ENCODE measurements at places on chromosomes 3 and 15. TPM values are rescaled to one million over a fixed set of nuclear protein-coding genes. Genes with fewer than 3 reads are reported as not detected.

TMEM39A gene
- 67.6 TPM for polyA plus RNA-seq

DNA sequence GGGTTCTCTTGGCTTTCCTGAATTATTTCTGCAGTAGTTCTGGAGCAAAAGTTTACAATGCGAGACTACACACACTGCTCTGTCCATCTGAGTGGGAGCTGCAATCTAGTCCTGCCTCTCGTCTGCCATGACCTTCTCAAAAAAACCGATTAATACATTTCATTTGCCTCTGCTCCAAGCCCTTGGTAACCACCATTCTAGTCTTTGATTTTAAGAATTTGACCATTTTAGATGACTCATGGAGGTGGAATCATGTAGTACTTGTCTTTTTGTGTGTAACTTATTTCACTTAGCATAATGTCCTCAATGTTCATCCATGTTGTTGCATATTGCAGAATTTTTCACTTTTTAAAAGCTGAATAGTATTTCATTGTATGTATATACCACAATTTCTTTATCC is 356.9 kb downstream of the SV2B start:
- DNase-seq = no peak

C3orf49 gene
- 0.66 TPM for polyA plus RNA-seq

DNA sequence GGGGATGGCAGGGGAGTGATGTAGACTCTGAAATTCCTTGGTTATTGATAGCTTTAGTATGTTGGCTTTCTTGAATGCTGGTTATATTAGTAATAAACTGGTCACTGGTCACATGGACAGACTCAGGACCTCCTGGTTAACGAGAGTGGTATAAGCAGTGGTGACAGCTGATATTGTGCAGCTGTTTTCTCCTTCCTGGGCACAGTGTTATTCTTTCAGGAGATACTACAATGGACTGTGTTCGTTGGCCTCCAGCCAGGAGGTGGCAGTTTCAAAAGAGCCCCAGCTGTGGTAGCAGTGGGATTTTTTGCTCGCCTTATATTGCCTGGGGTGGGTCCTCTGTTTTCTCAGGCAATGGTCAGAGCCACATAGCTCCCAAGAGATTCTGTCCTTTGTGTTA is 181.6 kb upstream of the RBMS3 start:
- DNase-seq = no peak

GALNT15 gene
- 1.7 TPM for polyA plus RNA-seq

DNA sequence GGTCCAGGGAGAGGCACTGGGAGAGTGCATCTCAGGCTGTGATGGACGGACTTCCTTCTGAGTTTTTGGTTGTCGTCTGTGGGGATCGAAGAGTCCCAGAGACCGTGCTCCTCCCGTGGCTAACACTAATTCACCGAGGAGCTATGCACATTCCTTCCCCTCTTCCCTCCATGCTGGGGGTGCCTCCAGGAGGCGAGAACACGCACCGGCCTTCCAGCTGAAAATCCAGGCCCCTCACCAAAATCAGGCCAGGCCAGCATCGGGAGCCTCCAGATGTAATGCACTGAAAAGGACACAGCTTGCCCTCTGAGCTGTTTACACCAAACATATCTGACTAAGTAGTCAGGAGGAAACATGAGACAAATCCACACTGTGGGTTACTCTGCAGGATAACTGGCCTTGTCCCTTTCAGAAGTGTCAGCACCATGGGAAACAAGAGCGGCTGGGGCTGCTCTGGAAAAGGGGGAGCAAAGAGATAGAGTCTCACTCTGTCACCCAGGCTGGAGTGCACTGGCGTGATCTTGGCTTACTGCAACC is 5.5 kb downstream of the RNU5B-1 start:
- no peak for DNase-seq

OR5K1 gene
- polyA plus RNA-seq = not detected

DNA sequence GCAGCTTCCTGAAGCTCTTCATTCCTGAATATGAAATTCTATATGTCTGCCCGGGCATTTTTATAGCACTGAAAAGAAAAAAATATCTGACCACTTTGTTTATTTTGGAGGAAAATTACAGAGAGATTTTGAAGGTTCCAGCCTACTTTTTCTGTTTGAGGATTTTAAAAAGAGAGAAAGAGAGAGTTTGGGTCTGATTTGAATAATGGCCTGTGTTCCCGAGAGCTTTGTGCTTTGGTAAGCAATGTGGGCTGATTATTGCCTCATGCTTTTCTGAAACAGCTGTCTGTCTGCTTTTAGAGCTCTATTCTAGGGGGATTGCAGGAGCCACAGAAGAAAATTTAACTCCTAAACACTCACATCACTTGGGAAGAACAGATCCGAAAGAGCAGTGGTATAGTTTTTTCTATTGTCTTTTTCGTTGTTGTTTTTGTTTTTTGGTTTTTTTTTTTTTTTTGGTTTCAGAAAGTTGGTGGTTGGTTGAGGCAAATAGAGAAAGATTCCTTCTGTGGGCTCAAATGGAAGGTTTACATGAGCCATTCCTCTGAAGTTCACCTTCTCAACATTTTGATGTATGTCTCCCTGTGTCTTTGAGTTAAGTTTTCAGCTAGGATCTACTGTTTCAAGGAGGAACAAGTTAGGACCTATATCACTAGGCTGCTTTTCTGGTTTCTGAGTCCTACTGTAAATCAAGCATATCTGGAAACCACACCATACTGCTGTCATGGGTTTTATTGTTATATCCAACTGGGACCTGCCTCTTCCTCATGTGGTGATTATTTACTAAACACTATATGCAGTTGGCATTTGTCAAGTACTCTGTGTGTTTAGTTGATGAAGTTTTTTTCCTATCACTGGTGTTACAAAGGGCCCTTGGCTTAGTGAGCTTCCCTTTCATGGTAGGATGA is 178.9 kb downstream of the KCNMB2 start:
- peak; percentile 45 for DNase-seq

CAMKV gene
- polyA plus RNA-seq = not detected

GRCh38 chr15:70627734-70628548 is 135.4 kb downstream of the UACA start:
- DNase-seq = no peak

- DNase-seq = no peak
Measured at GRCh38 chr3:15812183-15812582, 14.4 kb upstream of the ANKRD28 start.

GRCh38 chr3:77626157-77626556 is 586.3 kb downstream of the ROBO2 start:
- DNase-seq = no peak

DNA sequence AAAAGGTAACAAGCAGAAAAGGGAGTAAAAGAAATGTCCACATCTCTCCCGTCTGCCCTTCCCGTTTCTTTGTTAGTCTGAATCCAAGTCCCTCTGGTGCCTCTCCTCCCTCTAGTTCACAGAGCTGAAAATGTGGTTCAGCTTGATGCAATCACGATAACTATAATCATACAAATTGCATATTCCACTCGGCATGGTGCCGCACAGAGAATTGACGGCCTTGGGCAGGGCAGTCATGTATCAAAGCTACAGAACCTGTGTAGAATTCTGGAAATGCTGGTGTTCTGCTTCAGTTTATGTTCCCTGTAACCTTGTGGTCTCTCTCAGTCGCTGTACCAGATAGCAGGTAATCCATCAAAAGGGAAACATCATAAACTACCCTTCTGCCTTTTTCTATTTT is 562.9 kb upstream of the CBLB start:
- no peak for DNase-seq

- no peak for DNase-seq
Measured at GRCh38 chr15:66573719-66574595, 8.2 kb upstream of the LCTL start.

GRCh38 chr3:177802151-177802900 is 605.0 kb upstream of the TBL1XR1 start:
- DNase-seq = no peak

ERICH6 gene
- 1.7 TPM for polyA plus RNA-seq

DNA sequence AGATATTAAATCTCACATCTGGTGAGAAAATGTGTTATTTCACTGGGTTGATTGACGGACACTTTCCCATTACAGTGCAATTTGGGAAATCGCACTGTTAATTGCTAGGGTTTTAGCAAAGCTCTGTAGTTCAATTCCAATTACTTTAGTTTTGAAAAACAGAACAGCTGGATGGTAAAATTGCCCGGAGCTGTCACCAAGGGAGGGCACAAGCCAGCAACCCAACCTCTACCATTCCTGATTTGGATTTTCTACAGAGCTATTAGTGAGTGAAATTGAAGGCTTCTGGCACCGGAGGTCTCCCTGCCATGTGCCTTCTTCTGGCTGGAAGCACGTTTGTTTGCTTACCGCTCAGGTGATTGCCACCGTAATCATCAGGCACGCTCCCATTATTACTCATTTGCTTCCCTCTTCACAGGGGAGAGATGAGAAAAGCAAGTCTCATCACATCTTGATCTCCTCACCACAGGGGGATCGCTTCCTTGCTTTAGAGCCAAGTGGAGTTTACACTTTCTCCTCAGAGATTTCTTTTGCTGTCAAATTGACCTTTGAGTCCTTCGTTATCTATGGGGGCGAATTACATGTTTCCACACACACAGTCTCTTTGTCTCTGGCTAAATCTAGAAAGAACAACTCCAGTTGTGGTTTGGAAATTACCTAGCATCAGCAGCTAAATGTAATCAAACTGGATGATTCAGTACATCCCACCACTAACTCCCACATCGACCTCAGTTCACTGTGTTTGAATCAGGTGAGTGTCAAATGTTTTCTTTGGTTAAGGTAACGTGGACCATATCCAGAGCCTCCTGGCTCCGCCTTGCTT is 421.7 kb upstream of the GOLIM4 start:
- DNase-seq = no peak

TGFBR2 gene
- 130 TPM for polyA plus RNA-seq

- DNase-seq = peak; percentile 2
Measured at GRCh38 chr15:74769463-74770025, 12.3 kb upstream of the CSK start.

ROBO1 gene
- polyA plus RNA-seq = 95.9 TPM

MYO5C gene
- 40.8 TPM for polyA plus RNA-seq

GRCh38 chr3:190070622-190071347 is 49.9 kb downstream of the P3H2 start:
- DNase-seq = no peak

DNA sequence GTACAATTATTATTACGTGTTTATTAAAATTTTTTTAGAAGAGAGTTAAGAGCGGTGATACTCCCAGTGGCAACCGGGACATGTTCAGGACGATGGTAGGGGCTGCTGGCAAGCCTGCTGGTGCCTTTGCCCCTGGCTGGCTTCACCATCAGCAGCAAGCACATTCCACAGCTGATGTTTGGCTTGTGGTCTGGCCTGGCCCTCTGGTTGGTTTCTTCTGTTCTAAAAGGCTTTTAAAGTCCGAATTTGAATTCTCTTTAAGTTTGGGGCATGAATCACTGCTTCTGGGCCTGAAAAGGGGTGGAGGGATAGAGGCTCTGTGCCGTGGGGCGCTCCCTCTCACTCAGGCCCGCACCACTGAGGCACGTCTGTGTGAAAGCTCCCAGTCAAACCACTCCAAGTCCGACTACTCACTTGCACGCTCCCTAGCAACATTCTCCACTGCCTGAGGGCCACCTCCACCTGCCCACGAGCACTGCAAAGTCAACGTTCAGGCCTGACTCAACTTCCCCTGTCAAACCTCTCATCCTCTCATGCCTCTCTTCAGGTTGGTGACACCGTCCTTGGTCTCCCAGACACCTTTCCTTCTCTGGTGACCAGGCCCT is 10.1 kb downstream of the ITGA11 start:
- no peak for DNase-seq

IMPG2 gene
- polyA plus RNA-seq = 0.53 TPM
